ENCODE measurements at places on chromosomes 6 and 20.

DNA sequence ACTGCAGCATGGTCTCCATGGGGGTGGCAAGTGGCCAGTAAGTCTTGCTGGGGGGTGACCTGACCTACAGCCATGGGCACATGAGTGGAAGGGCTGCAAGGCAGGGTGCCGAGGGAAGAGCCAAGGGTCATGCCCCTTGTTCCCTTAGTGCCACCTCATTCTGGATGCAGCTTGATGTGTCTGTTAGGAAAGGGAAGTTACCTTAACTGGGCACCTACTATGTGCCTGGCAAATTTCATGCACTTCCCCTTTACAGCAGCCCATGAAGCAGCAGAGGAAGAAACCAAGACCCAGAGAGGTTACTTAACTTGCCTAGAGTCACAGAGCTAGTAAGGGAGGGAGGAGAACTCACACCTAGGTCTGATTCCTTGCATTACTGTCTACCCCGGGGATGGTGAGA lies 174.0 kb downstream of the MRPL14 start:
- no peak for DNase-seq

DNA sequence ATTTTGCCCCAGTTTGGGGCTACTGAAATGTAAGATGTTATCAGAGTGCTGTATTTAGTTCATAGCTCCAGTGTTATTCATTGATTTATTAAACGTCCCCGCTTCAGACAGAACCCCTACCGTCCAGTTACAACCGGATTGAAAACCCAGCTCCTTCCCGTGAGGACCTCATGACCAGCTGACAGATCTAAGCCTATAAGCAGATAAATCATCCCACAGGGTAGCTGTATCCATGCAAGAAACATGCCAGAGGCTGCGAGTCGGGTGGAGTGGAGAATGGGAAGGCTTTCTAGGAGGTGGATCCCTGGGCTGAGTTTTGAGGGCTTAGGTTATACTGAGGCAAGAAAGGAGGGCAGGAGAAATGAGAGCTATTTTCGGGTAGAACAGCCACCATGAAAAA lies 260.0 kb downstream of the ARID1B start:
- no peak for DNase-seq

GRCh38 chr6:164563924-164564323 lies 745.5 kb downstream of the C6orf118 start:
- DNase-seq = no peak

- DNase-seq = no peak
Observed at GRCh38 chr6:4910037-4910760, 93.6 kb downstream of the RPP40 start.

GRCh38 chr6:122068291-122068769 lies 331.1 kb upstream of the HSF2 start:
- no peak for DNase-seq

DNA sequence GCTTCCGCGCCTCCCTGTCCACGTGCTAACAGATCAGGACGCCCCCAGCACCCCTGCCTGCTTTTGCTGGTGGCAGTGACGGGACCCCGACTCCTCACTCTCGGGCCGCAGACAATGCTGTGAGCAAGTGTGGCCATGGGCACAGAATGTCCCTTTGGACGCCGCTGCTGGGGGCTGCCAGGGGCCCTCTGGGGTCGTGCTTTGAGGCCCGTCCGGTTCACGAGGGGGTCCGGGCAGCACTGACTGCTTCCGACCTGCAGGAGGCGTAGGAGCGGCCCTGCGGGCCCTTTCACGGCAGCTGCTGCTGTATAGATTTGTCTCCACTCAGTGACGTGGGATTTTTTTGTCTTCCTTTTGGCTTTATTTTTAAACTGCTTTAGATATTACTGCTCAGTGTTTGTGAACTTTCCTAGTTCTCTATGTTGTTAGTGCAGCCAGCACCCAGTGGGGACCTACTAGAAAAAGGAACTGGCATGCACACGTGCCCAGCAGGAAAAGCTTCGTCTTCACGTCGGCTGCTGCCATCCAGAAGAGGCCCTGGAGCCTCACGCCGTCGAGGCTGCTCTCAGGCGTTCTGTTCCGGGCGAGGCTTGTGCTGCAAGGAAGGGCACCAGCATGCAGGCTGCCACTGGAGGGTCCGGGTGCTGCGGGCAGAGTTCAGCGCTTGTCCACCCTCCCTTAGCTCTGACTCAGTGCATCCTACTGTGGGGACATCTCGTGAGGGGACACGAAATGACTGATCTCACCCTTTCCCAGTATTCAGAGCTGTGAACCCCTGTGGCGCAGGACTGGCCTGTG lies 21.7 kb downstream of the UCKL1 start:
- peak; percentile 14 for DNase-seq

DNA sequence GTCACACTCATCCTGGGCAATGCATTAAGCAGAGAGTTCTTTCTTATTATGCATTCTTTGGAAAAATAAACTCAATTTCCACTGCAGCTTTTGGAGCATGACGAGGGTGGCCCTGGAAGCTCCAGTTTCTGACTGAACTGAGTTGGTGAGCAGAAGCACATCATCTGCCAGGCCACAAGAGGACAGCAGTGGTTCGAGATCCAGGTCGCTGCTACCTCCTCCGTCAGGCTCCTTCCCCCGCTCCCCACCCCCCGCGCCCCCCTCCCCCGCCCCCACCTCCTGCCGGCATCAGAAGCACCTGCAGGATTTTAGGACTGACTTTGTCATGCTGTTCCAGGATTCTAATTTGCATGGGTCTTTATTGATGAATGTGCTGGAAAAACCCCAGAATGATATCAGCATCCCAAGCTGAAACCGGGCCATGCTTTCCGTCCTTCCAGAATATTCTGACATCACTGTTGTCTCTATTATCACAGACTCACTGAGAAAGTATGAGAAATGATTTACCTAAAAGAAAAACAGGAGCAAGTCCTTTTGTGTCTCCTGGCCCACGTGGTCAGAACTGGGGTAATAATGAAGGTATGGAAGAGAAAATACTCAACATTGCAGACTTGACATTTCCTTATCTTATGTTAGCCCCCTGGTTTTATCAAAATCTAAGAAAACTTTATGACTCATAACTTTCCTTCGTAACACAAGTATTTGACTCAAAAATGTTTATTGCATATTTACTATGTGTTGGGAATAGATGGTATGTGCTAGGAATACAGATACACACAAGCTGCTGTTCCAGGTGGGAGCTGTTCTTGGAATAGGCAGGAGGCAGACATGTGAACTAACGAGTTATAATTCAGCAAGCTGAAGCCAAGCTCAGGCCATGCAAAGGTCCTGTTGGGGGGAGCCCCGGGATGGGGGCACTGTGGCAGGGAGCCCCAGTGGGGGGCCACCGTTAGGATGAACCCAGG lies 220.2 kb upstream of the EXOC2 start:
- peak; percentile 11 for DNase-seq

GRCh38 chr6:154733183-154733625 lies at the start of gene SCAF8:
SCAF8 (plus strand) TSS chr6:154733416; CDS start chr6:154733901, 485 bp downstream.
- peak; percentile 75 for DNase-seq

DNA sequence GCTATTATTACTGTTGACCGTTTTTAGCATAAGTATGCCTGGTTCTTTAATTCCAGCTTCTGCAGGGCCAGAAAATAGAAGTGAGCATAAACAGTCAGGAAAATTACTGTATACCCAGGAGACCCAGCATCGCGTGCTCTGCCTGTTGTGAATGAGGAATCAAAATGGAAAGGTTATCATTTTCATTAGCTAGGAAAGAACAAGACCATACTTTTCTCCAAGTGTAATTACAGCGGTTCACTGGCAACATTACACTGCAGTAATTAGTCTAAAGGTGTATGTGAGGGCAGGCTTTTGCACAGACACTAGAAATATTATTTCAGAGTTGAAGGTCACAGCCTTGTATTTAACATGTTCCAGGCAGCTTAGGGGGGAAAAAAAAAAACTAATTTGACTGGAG lies 403.8 kb upstream of the SOX4 start:
- DNase-seq = no peak

DNA sequence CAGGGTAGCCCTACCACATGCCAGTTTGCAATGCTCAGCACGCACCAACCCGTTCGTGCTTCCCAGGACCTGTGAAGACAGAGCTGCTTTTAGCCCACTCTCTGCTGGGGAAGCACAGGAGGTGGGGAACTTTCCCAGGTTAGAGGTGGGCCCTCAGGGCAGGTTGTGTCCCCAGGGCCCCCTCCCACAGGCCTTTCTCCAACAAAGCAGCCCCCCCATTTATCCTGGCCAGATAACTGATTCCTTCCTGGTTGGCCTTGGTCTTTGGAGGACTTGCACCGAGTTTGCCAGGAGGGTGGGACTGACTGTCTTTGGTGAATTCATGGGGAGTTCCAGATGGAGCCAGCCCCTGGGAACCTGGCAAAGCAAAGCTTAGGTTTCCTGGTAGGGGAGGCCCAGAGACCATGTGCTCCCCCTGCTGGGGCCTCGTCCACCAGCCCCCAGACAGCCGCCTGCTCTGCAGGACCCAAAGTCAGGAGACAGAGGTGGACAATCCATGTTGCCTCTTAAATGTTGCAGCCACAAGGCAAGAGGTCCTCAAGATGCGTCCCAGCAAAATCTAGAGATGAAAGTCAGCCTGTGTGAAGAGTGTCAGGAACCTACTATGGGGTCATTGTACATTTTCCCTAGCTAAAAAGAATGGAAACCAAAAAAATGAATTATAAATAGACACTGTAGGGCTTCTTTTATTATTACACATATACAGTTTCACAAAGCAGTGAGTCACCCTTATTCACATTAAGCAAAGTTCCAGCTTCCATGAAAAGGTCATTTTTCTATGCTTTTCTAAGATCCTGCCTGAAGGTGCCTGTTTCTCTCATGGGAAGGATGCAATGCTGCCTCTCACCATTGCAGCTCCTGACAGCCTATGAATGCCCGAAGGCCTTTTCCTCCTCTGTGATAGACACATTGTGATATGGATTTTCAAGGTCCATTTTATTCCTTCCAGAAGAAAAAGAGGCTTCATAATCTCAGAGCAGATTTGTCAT lies 497.8 kb downstream of the PREX1 start:
- DNase-seq = no peak

DNA sequence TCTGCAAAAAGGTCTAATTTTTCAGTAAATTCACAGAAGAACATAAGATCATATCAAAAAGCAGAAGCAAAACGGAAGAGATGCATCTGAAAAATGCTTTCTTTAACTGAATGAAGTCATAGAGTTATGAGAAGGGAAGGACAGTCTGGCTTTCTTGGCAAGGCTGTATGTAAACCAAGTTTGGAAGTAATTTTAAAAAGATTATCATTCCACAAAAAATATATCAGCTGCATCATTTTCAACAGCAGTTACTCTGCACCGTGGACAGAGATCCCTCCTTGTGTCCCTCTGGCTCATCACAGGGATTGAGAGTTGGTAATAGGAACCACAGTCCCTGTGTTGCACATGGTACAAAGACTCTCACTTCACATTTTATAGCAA lies 258.5 kb downstream of the HIVEP2 start:
- DNase-seq = no peak

DNA sequence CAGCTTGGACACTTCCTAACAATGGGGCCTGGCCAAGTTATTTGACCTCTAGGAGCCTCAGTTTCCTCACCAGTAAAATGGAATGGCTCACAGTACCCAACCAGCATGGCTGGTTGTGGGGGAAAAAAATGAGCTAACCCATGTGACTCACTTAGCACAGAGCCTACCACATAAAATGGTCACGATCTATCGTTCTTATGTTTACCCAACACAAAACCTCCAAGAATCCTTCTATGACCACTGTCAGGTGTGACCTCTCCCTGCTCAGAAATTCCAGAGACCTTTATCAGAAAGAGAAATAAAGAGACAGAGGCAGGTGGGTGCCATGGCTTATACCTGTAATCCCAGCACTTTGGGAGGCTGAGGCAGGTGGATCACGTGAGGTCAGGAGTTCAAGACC lies 39.4 kb downstream of the BPIFB1 start:
- no peak for DNase-seq

DNA sequence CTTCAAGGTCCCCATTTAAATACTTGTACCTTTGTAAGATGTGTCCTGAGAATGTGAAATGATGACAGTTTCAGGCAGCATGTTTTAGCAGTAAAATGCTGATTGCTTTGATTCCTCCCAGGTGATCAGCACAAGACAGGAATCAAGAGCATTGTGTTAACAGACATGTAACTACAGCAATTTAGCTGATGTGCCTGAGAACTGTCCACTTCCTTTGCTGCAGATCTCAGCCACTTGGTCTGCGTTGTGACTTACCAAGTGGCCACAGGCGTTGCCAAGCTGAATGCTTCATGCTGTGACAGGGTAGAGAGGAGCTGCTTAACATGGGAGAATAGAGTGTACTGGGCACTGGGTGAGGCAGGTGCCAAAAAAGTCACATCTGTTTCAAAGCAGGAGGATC lies 767.0 kb upstream of the POU3F2 start:
- no peak for DNase-seq

DNA sequence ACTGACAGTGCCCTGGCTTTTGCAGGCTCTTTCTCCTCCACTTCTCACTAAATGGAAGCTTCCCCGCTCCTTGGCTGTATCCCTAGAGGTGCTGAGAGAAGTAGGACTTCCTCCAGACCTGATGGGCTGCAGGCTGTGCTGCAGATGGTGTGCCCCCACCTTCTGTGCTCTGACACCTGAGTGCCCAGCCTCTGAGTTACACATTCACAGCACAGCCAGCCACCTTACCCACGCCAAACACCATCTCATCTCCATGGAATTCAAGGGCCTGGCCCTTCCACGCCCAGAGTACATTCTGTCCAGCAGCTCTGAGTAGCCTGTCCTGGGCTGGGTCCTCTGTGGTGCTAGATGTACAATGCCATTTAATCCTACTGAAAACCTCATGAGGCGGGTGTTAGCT lies 5.3 kb downstream of the SFTA2 start:
- DNase-seq = no peak

DNA sequence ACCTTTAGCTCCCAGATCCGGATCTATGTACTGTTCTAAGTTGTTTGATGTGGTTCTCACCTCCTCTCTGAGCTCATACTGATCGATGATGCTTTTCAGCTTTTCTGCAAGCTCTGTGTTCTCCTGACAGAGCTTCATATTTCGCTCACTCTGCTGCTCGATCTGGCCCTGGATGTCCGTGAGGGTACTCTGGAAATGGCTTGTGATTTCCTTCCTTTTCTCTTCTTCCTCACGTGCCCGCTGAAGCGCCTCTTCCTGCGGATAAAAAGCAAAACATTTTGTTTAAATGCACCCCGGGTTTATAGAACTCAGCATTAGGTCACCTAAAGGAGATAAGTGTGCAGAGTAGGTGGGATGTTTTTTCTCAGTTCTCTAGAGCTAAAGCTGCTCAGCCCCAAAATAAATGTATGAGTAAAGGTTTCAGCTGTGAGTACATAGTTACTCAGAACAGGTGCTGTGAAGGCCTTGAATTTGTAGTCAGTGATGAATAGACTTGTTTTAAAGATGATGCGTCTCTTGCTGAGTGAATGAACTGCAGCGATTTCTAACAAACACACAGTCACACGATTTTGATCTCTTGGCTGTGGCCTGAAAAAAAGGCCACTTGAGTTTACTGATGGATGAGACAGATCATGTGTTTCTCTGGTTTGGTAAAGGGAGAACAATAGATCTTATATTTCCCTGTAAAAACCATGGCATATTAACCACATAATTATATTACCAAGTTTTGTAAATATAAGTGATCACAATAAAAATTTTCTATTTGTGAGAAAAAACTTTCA lies 29.1 kb downstream of the TXLNB start:
- DNase-seq = no peak

DNA sequence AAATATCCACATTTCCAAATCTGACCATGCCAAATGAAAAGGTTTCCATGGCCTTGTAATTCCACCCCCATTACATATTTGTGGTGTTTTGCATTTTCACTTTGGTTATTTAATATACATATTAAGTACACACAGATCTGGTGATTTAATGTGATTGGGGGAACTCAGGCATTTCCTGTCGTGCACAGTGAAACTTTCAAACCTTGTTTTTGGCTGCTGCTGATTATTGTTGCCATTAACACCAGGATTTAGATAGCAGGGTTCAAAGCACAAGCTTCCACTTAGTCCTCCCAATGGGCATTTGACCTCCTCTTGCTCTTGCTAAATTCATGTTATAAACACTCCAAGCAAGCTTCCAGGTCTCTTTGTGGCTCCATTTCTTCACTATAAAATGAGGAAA lies 166.5 kb downstream of the SOBP start:
- no peak for DNase-seq
